Activated T-cell treated with anti-CD3 and anti-CD28 coated beads, Interleukin-2, amount 50 U/mL, for 4 hours (primary cell): ENCODE measurements at places on chromosomes 12 and 14. TPM values are rescaled to one million over a fixed set of nuclear protein-coding genes. Genes with fewer than 3 reads are reported as not detected.

Gene PIGH
- 39.6 TPM for total RNA-seq

Gene TAS2R20
- total RNA-seq = 0.61 TPM

Gene HNF1A
- total RNA-seq = not detected

DNA sequence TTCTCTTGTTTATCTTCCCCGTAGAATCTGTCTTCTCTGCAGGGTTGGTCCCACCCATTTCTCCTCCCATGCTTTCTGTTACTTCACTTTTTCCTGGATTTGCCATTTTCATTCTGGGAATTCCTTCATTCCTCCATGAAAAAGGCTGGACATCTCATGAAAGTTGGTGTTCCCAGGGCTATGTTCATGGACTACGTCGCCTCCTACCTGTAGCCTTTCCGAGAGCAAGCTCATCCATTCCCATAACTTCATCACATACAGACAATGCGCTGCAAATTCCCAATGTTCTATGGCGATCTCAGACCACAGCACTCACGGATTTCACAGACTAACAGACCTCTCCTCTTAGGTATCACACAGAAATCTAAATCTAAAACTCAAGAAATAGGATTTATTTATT is 217.1 kb downstream of the EXOC5 start:
- no peak for DNase-seq

- DNase-seq = no peak
Observed at GRCh38 chr14:99145307-99145706, 126.7 kb downstream of the BCL11B start.

- DNase-seq = no peak
Observed at GRCh38 chr12:123140676-123141614, 9.9 kb downstream of the PITPNM2 start.

DNA sequence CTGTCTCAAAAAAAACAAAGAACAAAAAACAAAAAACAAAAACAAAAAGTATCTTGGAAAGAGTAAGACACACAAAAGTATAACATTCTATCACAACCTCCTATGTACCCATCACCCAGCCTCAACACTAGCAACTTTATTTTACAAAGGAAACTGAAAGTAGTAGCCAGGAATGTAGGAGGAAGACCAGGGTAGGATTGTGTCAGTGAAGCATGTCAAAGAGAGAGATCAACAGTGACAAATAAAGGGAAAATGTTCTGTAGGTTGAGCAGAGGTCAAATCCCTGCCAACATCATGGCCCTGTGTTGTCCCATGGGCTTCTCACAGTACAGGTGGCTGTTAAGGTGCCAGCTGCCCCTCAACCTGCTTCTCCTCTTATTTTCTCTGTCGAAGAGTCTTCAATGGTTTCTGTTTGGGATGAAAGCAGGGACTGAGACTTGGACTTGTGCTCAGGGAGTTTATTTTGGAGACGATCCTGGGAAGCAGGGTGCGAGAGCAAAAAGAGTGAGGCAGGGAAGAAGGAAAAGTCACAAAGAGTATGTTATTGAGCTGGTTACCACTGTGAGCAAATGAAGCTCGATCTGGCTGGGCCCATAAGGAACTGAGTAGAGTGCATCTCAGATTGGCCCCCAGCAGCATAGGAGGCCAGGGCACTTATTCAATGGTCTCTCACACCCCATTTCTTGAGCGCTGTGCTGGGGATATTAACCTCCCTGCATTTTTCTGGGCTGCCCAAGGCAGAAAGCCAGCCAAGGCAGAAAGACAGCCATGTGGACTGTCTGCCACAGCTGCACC is 29.4 kb upstream of the CTDSP2 start:
- no peak for DNase-seq

DNA sequence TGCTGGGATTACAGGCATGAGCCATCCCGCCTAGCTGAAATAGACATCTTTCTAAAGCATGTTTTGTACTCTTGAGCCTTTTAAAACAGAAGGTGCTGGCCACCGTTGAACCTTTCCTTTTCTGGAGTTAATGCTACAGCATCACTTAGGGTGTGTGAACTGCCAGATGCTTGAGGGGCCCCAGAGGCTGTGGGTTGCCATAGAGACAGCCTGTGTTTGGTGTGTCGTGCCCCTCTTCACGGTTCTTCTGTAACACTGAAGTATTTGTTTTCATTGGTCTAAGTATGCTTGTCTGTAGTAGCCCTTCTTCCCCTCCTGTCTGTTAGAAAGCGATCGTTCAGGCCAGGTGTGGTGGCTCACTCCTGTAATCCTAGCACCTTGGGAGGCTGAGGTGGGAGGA is 30.8 kb downstream of the PLEKHG3 start:
- no peak for DNase-seq

GRCh38 chr12:1593174-1594005 is 991 bp downstream of the FBXL14 start:
- peak; percentile 39 for DNase-seq
